ENCODE measurements at places on chromosomes 13 and 19.

DNA sequence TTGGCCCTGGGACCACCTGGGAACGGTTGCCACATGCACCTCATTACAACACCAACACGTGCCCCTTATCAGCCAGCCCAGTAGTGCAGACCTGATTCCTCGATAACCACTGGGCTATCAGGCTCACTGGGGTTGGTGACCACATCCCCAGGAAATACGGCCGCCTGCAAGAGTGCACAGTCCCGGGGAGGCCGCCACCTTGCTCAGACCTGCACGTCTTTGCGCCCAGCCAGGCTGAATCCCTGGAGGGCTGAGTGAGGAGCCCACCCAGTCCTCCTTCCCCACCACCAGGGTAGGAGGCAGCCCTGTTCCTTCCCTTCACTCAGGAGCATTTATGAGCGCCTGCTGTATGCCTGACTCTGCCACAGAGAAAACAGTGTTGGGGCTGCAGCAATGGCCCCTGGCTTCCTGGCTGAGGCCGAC, 67.8 kb downstream of the CEBPG start:
- peak; percentile 70 for DNase-seq

DNA sequence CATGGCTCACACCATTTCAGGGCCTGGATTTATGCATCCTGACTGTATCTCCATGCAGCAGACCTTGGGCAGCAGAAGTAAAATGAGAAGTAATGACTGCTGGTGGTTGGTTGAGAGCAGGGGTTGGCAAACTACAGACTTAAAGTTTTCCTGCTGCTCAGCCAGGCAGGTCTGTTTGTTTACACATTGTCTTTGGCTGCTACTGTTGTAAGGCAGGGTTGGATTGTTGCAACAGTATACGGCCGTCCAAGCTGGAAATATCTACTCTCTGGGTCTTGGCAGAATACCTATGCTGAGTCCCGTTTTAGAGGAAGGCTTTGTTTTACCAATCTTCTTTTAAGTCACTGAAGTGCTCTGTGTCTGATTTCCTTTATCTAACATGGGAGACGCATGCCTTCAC, 13.5 kb downstream of the SNRNP70 start:
- no peak for DNase-seq

DNA sequence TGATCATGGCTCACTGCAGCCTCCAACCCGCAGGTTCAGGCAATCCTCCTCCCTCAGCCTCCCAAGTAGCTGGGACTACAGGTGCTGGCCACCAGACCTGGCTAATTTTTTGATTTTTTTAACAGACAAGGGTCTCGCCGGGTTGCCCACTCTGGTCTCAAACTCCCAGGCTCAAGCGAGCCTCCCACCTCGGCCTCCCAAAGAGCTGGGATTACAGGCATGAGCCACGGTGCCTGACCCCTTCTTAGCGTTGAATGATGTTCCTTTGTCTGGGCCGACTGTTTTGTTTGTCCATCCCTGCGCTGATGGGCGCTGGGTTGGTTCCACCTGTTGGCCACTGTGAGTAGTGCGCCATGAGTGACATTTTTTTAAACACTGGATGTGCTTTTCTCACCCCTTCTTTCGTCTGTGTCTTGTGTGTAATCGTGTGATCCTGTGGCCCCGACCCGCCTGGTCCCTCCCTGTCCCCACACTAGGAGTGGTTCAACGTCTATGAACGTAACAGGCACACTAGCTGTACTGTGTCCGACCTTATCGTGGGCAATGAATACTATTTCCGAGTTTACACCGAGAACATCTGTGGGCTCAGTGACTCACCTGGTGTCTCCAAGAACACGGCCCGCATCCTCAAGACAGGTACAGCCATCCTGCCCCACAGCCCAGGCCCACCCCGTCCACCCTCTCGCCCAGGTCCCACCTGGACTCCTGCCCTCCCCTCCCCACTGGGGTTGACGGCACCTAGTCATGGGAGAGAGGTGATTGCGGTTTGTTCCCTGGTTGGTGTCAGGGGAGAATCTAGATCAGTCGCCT, 15.0 kb upstream of the EMC10 start:
- DNase-seq = peak; percentile 90

DNA sequence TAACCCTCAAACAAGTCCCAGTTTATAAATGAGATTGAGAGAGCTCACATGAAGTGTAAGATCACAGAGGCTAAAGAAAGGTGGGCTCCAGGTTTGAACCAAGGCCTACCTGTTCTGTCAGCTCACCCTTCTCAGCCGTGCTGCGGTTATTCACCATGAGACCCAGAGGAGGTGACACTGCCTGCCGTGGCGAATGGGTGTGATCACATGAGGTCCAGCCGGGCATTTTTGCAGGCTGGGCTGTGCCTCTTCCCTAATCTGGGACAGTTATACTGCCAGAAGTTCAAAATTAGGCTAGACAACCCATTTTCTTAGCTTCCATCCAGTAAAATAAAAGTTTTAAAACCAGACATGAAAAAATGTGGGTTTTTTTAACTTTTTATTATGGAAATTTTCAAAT, 146.8 kb downstream of the FOXO1 start:
- DNase-seq = no peak

DNA sequence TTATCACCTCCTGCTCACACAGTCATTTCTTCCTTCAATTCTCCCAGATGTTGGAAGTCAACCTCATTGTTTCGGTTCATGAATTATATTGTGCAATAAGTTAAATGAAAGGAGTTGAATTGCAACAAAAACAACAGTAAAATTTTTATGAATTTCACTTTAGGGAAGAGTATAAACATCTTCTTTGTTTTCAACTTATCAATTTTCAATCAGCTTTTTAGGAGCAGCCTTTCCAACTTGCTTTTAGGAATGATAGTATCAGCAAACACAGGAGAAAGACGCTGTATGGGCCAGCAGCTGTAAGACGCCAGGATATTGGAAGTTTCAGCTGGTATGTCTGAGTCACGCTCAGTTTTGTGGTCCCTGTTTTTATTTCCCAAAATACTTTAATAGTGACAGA, 132.5 kb upstream of the ARGLU1 start:
- no peak for DNase-seq

- no peak for DNase-seq
Measured at GRCh38 chr13:23268441-23268840, 87.7 kb downstream of the SGCG start.

DNA sequence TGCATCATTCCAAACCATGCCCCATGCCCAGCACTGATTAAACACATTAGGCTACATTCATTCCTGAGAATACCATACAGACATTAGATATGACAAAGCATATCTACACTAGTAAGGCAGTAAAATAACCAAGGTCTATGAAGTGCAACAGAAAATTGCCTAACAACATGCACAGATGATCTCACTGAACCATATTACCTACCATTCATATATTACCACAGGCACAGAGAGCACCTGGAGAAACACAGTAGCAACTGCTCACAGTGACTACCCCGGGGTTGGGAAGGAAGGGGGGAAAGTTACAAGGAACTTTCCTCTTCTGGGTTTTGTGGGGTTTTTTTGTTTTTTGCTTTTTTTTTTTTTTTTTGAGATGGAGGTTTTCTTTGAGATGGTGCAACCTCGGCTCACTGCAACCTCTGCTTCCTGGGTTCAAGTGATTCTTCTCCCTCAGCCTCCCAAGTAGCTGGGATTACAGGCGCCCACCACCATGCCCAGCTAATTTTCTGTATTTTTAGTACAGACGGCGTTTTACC, 669.6 kb downstream of the UQCRFS1 start:
- no peak for DNase-seq

DNA sequence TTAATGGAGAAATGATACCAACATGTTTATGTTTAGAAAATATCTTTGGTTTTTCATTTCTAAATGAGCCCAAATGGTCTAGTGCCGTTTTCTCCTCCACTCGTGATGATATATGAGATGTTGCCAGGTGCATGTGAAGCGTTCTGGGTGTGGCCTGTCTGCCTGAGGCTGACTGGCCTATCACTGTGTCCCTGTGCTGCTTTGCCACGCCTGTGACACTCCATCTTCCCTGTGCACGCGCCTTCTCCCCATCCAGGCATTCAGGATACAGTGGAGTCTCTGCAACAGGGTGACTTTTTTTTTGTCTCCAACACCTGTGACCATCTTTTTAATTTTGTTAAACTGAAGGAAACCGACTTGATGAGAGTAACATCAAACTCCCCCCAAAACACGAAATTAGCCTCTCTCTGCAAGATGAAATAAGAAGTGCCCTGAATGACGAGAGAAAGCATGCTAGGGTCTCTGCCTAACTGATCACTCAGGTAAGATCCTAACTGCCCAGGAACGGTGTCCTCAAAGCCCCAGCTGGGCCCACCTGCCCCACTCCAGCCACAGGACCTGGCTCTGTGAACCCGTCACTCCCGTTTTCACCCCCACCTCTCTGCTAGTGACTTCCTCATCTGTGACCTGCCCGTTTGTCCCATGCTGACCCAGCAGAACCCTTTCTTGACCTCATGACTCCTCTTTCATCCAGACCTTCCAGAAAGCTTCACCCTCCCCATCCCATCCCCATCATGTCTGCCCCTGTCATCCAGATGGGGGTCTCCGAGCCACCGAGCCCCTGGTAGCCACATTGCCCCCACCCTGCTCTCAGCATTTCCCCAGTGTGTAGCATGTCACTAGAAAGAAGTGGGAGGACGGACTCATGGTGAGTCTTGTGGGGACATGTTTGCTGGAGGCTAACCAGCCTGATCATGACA, 33.2 kb upstream of the TFDP1 start:
- DNase-seq = no peak

- DNase-seq = no peak
Measured at GRCh38 chr19:38616265-38616664, 1.5 kb downstream of the MAP4K1 start.

GRCh38 chr13:98512774-98513665, 63.9 kb downstream of the STK24 start:
- no peak for DNase-seq

DNA sequence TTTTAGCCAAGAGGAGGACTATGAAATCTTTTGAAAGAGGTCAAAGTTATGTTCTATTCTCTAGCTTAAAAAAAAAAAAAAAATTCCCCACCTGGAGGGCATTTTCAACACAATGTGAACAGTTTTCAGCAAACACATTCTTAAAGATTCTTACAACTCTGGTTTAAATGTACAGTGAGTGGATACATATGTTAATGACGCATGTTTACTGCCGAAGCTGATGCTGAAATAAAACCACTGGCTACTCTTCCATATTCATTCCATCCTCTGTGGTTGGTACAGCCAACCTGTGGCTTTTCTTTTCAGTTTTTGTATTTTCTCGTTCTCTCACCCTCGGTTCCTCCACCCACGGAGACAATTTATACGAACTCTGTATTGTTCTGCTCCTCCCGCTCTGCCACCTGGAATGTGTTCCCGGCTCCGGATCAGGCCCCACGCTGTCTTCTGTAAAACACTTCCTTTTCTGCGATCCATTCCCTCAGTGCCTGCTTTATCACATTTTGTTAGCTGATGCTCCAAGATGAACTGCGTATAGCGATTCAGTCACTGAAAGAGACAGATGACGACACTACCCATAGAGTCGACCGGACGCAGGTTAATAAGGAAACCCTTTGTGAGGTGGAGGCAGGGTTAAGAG, 466.4 kb upstream of the ARGLU1 start:
- DNase-seq = no peak

DNA sequence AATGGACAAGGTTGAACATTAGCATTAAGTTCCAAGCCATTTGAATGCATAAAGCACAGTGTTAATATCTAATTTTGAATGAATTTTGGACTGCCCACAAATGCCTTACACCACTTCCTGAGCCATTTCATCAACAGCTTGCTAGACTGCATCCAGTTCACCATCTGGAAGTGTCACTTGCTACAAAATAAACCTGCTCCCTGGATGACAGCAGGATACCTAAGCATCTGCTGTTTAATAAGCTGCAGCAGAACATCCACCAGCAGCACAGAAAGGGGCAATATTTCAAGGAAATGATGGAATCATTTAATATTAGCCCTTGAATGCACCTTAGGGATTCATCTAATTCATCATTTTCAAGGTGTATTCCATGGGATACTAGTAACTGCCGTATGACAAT, 76.6 kb upstream of the PCDH9 start:
- DNase-seq = no peak

- peak; percentile 84 for DNase-seq
Measured at GRCh38 chr19:27974082-27974513, 1238.9 kb downstream of the UQCRFS1 start.

- no peak for DNase-seq
Measured at GRCh38 chr13:106691861-106692260, 123.9 kb upstream of the ARGLU1 start.

DNA sequence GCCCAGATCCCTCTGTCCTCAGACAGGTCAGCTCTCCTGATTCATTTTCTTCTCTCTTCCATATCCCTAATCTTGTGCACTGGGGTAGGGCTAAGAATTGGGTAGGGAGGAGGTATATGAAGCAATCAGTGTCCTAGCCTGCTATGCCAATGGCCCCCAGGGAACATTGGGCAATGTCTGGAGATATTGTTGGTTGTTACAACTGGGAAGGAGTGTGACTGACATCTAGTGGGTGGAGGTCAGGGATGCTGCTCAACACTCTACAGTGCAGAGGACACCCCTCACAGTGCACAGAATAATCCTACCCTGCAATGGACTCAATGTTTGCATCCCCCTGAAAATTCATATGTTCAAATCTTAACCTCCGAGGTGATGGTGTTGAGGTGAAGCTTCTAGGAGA, 57.5 kb downstream of the CPAMD8 start:
- no peak for DNase-seq

- DNase-seq = no peak
Measured at GRCh38 chr13:74487091-74487722, 353.0 kb upstream of the KLF12 start.

- DNase-seq = no peak
Measured at GRCh38 chr19:1675633-1676350, 23.4 kb upstream of the TCF3 start.

DNA sequence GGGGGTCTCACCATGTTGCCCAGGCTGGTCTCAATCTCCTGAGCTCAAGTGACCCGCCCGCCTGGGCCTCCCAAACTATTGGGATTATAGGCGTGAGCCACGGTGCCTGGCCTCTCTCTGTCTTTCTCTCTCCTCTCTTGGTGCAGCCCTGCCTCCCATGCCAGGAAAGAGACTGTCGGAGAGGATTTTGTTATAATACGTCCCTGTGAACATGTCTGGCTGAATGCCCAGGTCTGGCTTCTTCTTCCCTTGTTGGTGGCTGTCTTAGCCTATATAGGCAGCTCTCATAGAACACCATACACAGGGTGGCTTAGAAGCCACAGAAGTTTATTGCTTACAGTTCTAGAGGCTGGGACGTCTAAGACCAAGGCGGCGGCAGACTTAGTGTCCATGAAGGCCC, 46.4 kb downstream of the PEX11G start:
- peak; percentile 43 for DNase-seq

GRCh38 chr13:105168295-105168694, 1367.2 kb downstream of the EFNB2 start:
- no peak for DNase-seq

- DNase-seq = no peak
Measured at GRCh38 chr13:113350065-113350937, 13.6 kb downstream of the GRTP1 start.

- no peak for DNase-seq
Measured at GRCh38 chr19:57675881-57676280, 5.9 kb upstream of the ZNF551 start.

- no peak for DNase-seq
Measured at GRCh38 chr13:91236921-91237320, 110.6 kb upstream of the MIR17HG start.

- DNase-seq = no peak
Measured at GRCh38 chr13:24649688-24650043, 30.5 kb upstream of the ATP12A start.

GRCh38 chr19:51460164-51460992, 2.1 kb upstream of the SIGLEC8 start:
- DNase-seq = no peak
